ENCODE measurements at places on chromosomes 1 and 21.

DNA sequence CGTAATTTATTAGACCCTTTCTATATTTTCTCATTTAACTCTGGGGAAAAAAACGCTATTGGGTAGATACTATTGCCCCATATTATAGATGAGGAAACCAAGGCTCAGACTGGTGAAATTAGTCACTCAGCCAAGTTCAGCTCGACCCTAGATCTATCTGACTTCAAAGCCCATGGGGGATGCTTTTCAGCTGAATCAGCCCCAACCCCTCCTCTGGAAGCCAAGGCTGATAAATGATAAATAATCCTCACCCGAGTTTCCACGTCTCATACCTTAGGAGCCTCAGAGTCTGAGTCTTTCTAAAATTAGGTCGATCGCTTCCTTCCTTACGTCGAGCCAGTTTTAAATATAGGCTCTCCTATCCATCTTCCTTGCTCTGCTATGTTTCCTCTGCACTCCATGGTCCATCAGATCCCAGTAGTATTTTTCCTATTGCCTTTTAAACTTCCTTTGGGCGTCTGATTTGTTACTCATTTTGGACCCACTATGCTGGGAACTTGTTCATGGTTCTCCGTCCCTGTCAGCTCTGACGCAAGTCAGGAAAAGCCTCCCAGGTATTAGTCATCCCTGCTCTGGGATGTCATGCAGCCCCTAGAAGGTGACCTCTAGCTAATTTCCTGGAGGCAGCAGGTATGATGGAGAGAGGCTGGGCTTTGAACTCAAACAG lies 122.8 kb downstream of the PLPP3 start:
- peaks cover 21% of the 10 kb centered on the region for H3K4me1 ChIP-seq
- H3K4me3 ChIP-seq = no peak overlapping the region
- DNase-seq = peak; percentile 71
- H3K36me3 ChIP-seq = no peaks in the 10 kb centered on the region

DNA sequence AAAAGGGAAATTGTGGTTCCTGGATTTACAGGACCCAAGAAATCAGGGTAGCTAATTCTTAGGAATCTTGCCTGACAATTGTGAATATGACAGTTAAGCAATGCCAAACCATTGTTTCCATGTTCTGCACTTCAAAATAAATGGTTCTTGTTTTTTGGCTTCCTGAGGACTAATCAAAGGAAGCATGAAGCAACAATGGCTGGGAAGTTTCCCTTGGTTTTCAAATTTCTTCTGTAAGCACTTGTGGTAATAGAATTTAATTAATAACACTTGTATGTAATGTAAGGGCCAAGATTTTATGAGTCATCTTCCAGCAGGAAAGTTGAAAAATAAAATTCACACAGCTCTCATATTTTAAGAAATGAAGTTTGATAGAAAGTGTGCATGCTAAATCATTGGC lies 31.7 kb downstream of the JAM2 start:
- H3K27me3 ChIP-seq = no peaks in the 10 kb centered on the region
- H3K4me1 ChIP-seq = no peaks in the 10 kb centered on the region
- peak; percentile 73 for DNase-seq
- H3K27ac ChIP-seq = no peak overlapping the region
- H3K4me3 ChIP-seq = no peak overlapping the region

DNA sequence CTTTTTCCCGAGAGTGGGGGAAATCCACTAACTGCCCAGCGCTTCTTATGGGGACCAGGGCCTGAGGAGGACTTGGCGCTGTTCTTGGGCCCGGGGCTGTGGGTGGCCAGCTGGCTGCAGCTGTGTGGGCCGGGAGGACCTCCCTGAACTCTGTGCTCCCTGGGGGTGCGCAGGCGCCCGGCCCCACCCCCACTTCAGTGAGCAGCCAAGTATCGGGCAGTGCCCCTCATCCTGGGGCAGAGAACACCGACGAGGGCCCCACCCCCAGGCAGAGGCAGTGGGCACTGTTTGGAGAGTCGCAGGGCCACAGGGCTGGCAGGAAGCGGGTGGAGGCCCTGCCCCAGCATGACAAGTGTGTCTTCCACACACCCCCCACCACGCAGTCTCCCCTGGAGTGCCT lies 32.5 kb upstream of the SLC19A1 start:
- H3K27ac ChIP-seq = no peak overlapping the region
- H3K36me3 ChIP-seq = no peaks in the 10 kb centered on the region
- no peak overlapping the region for H3K4me3 ChIP-seq
- DNase-seq = no peak

- no peaks in the 10 kb centered on the region for H3K4me1 ChIP-seq
- H3K4me3 ChIP-seq = no peak overlapping the region
- no peaks in the 10 kb centered on the region for H3K27me3 ChIP-seq
- no peak overlapping the region for H3K27ac ChIP-seq
- peaks cover 3% of the 10 kb centered on the region for H3K36me3 ChIP-seq
Measured at GRCh38 chr1:28482702-28483101, 23.1 kb upstream of the RCC1 start.

- H3K4me1 ChIP-seq = peaks cover 44% of the 10 kb centered on the region
- no peak overlapping the region for H3K4me3 ChIP-seq
- H3K27me3 ChIP-seq = no peaks in the 10 kb centered on the region
- DNase-seq = no peak
- H3K36me3 ChIP-seq = peaks cover 46% of the 10 kb centered on the region
- no peak overlapping the region for H3K27ac ChIP-seq
Measured at GRCh38 chr1:35188578-35189392, 4.2 kb downstream of the SFPQ start.

DNA sequence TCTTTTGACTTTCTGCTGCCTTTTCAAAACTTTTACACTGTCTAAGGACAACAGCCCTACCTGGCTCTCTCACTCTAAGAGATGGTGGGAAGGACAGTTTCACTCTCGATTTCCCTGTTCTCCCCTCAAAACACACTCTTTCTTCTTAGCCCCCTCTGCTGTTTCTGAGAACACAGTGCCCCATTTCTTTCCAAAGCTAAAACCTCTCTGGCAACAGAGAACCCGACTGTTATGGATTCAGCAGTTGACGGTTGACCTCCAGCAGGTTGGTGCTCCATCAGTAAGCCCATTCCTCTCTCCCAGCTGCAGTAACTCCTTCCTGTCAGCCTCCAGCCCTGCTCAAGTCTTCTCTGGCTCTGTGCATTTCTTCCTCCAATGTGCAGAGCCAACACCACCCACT lies 88.2 kb upstream of the ABCD3 start:
- H3K4me3 ChIP-seq = no peak overlapping the region
- no peaks in the 10 kb centered on the region for H3K36me3 ChIP-seq
- peaks cover 50% of the 10 kb centered on the region for H3K4me1 ChIP-seq
- DNase-seq = peak; percentile 76
- peak overlapping the region; percentile 26 for H3K27ac ChIP-seq
- H3K27me3 ChIP-seq = no peaks in the 10 kb centered on the region

DNA sequence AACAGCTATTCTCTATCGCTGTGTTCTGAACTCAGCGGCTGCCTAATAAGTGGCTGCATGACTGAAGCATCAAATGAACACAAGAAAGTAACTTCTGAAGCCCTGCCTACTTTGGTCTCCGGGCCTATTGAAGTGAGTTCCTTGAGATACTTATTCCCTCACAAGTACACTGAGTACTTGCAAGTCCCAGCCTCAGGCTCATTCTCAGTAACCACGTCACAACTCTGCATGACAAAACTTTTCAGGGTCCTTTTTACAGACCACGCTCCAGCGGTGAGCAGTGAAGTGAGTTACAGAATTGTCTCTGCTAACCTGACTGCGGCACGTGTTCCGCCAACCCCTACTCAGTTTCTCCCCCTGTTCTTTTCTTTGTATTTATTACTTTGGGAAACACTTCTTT lies 1342.7 kb upstream of the ADGRL4 start:
- H3K27ac ChIP-seq = no peak overlapping the region
- no peaks in the 10 kb centered on the region for H3K36me3 ChIP-seq
- H3K4me3 ChIP-seq = no peak overlapping the region

- no peak for DNase-seq
- H3K4me3 ChIP-seq = no peak overlapping the region
- H3K4me1 ChIP-seq = no peaks in the 10 kb centered on the region
- no peak overlapping the region for H3K27ac ChIP-seq
- H3K27me3 ChIP-seq = no peaks in the 10 kb centered on the region
- H3K36me3 ChIP-seq = no peaks in the 10 kb centered on the region
Measured at GRCh38 chr1:152348447-152348846, 11.4 kb downstream of the FLG2 start.

- H3K4me1 ChIP-seq = no peaks in the 10 kb centered on the region
- peaks cover 22% of the 10 kb centered on the region for H3K27me3 ChIP-seq
- DNase-seq = no peak
- H3K36me3 ChIP-seq = no peaks in the 10 kb centered on the region
Measured at GRCh38 chr1:44390277-44390676, 14.8 kb upstream of the RNF220 start.
